ENCODE measurements at places on chromosomes 6 and 20.

- DNase-seq = no peak
These were observed 1241.7 kb upstream of the ADGRB3 start for GRCh38 chr6:67393356-67393755.

GRCh38 chr6:138161338-138162110 is at the start of gene ARFGEF3:
ARFGEF3 (plus strand) TSS chr6:138161939; CDS start chr6:138162087, 148 bp downstream.
- peak; percentile 31 for DNase-seq

- no peak for DNase-seq
These were observed 71.0 kb downstream of the EDN3 start for GRCh38 chr20:59371431-59371830.

DNA sequence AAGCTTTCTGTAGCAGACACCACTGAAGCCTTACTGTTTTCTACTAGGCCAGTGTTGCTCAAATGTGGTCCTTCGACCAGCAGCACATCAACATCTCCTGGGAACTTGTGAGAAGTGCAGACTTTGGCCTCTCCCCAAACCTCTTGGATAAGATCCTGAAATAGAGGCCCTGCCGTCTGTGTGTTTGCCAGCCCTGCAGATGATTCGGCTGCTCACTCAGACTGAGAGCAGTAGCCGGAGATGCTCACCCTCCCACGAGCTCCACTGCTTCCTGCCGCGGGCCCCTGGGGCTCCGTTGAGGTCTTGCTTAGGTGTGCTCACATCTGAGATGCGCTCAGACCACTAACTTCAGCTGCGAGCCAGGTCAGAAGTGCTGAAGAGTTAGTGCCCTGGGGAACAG is 129.5 kb upstream of the SSTR4 start:
- no peak for DNase-seq

- no peak for DNase-seq
These were observed 54.4 kb downstream of the HMGN3 start for GRCh38 chr6:79180052-79180451.

DNA sequence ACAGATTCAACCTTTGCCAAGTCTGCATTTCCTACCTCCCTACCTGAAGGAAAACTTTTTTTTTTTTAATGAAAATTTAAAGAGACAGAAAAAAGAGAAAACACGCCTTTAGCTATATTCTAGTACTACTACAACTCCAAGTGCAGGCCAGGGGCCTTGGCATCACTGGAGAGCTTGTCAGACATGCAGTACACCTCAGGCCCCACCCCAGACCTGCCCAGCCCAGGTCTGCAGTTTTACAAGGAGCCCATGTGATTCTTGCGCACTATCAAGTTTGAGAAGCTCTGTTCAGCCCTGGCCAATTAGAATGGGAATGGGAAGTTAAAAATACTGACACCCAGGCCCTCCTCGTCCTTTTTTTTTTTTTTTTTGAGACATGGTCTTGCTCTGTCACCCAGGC is 85.0 kb downstream of the NFATC2 start:
- DNase-seq = no peak

DNA sequence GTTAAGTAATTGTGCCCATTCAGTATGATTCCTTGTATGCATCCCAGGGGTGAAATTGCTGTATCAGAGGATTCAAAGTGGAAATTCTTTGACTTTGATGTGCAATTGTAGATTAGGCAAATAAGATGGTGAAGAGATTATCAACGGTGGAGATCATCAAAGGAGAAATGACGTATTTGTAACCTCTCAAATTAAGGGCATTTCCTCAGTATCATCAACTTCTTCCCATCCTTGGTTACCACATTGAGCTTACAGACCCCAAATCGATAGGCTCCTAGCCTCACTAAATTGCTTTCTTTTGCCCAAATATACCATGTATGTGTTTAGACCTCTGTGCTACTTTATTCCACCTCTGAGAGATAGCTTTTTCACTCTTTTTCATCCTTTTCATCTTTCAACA is 213.1 kb upstream of the ZFP64 start:
- DNase-seq = no peak

DNA sequence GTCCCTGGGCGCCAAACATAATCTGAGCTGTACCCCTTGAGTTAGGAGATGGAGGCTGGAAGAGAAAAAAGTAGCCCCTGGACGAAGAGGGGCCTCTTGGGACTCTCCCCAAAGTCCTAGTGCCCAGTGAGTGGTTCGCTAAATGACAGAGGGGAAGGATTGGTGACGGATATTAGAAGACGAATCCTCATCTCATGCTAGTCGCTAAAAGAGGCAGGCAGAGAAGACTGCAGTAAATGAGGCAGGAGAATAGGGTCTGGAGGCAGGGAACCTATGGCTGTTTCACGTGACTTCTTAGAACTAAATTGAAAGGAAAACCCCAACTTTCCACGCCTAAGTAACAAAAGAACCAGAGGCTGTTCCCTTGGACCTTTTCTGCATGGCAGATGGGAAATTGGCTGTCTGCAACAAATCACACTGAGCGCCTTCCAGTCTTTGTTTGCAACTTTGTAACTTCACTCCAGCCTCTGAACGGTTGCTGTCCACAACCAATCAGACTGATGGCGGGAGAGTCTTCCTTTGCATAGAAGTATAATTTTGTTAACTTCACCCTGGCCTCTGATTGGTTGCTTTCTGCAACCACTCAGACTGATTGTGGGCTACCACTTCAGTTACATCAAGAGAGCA is 731 bp upstream of the RBL1 start:
- no peak for DNase-seq

DNA sequence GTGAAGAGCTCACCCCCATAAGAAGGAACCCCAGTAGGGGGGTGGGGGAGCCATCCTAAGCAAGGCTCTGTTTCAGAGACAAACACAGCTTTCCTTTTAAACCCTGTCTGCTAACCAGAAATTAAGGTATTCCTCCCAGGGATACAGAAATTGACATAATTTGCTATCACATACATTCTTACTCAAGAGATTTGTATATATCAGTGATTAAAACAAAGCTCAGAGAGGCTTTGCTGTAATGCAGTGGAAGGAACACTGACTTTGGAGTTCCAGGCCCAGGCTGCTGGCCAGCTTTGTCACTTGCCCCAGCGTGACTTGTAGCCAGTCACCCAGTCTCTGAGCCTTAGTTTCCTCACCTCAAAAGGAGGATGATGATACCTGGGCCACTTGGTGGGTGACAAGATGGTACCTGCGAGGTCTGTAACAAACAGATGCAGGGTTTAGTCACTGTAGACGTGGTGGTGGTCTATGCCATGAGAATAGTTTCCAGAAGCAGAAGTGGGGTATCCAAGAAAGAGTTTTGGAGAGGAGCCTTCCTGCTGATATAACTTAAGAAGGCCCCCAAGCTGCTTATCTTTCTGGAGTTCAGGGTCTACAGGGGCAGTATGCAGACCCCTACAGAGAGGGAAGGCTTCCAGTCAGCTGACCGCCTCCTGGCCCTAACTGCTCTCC is 3.2 kb upstream of the FOXF2 start:
- no peak for DNase-seq

DNA sequence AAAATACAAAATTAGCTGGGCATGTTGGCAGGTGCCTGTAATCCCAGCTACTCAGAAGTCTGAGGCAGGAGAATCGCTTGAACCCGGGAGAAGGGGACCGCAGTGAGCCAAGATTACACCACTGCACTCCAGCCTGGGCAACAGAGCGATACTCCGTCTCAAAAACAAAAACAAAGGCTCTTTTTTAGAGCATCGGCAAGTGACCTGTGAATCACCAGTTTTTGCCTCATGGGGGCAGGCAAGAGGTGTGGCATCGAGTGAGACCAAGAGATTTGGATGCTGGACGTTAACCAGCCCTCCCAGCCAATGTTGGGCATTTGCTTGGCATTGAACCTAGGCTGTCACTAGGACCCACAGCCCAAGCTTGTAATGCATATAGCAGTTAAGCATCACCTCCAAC is 14.6 kb upstream of the CDK5RAP1 start:
- DNase-seq = no peak

DNA sequence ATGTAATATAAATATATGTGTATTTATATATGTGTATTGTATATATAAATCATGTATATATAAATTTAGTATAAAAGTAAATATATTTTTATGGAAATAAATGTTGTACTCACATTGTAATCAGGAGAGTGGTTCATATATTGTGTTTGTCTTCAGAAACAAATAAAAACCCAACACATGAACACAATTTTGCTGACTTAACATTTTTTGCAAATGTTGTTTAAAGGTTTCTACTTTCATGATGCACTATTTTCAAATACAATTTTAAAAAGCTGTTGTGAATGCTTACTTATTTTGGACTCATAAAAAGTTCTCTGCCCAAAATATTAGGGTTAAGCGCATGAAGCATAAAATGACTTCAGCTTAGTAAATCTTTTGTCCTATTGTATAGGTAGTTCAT is 24.0 kb upstream of the PHF3 start:
- no peak for DNase-seq

Data from activated CD4-positive, alpha-beta T cell treated with anti-CD3 and anti-CD28 coated beads for 24 hours (primary cell).